Stimulated activated CD4-positive, alpha-beta T cell treated with anti-CD3 and anti-CD28 coated beads, Interleukin-15, amount 100 ng/mL, for 48 hours (primary cell): ENCODE measurements at places on chromosomes 2 and 18.

DNA sequence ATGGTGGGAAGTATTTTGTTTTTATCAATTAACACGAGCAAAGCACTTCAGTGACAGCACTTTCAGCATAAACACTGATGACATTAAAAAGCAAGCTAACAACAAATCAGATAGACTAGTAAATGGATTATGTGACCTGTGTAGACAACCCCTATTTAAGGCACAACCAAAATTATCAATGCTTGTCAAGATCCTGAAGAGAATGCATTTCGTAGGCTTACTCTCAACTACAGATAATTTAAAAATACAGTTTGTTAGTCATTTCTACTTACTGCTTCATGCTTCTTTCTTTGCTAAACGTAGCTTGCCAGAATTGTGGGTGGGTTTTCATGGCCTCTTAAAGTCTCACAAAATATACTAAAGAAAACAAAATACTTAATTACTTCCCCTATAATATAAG, 3.4 kb downstream of the CSRNP3 start:
- no peak for DNase-seq

GRCh38 chr2:215498431-215498830, 62.6 kb upstream of the FN1 start:
- DNase-seq, result no peak

- no peak for DNase-seq
Observed at GRCh38 chr2:179428649-179429048, 164.0 kb upstream of the SESTD1 start.

GRCh38 chr2:6970976-6971480, 53.8 kb downstream of the RNF144A start:
- DNase-seq, result no peak

DNA sequence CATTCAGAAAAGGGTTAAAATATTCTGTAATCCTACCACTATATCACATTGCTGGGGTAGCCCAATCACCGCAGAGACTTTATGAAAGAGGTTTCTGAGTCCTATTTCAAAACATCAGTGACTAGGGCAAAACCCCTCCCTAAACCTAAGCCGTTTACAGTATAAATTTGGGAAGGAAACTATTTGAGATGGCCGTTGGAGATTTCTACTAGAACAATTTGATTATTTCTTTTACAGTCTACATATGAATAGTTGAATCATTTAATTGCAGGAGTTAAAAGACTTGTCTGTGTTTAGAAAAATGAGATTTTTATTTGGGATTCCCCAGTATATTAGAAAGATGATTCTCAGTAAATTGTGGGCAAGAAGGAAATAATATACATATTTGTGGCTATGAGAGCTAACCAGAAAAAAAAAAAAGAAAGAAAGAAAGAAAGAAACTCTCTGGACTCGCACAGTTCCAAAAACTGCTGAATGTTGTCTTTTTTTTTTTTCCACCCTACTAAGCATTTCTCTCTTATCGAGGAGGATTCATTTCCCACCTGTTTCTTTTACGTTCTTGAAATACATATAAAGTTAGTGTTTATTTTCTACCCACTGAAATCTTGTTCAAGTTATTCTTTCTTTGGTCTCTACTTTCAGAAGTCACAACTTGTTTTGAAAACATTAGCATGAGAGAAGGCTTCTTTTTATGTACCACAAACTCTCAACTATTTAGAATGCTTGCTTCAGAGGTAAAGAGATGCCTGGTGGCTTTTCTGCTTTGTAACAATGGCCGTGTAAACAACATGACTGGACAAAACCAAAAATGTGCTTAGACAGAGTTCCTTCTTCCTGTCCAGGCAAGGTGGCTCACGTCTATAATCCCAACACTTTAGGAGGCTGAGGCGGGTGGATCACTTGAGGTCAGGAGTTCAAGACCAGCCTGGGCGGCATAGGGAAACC, 65.9 kb downstream of the BCL2 start:
- DNase-seq, result no peak

- DNase-seq, result no peak
Observed at GRCh38 chr2:42853549-42854206, 61.3 kb upstream of the HAAO start.

DNA sequence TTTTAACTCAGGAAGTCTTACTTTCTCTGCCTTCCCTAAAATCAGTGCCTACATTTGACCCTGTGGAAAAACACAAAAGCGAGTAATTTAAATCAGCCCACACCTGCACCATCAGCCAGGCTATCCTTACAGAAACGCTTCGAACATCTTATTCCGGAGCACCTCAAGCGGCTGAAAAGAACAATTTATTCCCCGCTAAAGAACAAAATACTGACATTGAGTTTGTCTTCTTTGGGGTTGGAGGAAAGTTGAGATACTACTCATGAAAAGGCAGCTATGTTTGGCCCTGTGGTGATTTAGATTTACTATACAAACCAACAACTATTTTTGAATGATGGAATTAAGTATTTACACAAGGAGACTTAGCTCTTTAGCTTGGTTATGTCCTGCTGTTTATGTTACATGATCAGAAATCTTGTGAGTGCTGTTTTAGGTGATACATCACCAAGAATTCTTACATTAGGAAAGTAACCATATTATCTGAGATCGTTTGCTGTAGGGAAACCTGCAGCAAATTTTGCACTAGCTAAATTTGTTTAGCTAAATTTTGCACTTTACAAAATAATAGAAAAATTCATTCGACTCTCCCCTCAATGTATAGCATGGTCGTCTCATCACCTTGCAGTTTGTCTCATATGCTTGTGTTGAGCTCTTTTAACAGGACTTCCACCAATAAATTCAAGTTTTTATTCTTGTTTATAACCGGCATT, 158.8 kb upstream of the SIX2 start:
- no peak for DNase-seq

DNA sequence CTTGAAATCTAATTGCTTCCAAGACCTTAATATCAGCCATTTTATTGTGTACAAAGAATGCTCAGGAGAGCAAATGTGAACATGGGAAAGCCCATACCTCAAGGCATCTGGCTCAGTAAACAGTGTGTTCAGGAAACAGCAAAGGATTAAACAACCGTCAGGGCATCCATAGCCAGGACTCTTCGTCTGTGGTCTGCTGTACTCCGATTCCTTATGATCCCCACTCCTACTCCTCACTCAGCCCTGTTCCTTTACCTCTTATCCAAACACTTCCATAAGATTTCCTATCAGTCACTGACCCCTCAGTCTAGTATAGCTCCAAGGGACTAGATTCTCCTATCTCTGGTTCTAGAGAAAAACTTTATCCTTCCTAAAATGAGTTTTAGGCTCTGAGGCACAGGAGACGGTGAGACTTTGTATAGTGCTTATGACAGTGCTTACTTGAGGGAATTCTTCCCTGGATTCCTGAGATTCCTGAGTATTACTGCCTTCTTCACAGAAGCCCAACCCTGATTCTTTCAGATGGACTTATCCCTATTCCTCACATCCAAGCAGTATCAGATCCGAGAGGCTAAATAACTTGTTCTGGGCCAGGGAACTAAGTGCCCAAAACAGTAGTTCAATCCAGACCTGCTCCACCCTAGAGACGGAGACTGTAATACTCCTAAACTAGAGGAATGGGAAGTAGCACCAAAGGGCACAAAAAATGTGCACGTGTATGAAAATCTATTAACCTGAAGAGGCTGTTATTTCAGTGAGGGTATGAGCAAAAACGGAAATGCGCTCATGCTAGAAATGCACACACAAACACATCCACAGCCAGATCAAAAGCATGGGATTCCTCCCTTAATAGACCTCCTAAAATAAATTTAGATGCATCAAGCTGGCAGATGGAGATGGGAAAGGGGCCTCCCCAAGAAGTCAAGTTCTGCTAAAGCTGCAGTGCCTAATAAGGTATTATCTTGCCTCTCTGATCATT, 42.1 kb upstream of the SIGLEC15 start:
- no peak for DNase-seq

DNA sequence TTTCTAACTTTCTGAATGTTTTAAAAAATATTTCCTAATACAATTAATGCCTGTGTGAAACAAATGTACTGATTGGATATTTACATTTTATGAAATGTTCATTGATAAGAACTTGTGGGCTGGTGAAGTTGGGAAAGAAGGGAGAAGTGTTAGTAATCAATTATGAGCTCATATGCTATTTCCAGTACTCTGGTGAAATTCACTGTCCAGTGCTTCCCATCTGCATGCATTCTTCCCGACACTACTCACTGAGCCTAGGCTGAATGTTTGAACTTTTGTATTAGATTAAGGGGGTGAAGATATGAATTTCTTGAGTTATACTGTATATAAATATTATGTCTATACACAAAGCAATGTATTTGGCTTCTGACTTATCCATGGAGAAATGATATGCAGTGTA, 36.0 kb downstream of the SKA1 start:
- no peak for DNase-seq
